ENCODE measurements at places on chromosomes 16 and 17. TPM values are rescaled to one million over a fixed set of nuclear protein-coding genes. Genes with fewer than 3 reads are reported as not detected.
A peak's percentile ranks its signal among the peaks of the same experiment; 100 is the strongest.

- DNase-seq, result peak; percentile 65
Observed at GRCh38 chr16:50208460-50208931, 55.4 kb downstream of the TENT4B start.

DNA sequence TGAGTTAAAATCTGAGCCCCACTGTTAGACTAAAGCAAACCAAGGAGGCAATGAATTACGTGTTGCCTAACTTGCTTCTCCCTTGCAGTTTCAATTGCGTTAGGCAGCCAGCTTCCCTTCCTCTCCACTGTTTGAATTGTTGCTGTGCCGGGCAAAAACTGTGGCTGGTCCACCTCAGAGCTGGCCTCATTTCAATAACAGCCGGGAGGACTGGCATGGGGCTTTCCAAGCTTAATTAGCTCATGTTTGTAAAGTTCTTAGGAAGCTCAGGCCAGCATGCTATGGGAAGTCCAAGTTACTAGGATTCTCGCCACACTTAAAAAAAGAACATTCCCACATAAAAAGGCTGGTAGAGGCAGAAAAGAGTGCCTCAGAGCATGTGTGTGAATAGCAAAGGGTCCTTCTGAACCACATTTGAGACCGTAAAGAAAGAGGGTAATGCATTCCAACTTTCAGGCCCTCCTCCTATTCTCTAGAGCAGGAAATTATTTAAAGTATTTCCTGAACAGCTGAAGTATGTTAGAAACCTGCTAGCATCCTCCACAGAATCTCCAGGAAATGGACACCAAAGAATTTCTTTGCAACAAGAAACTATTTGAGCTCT lies 79.0 kb upstream of the SMURF2 start:
- peak; percentile 33 for DNase-seq

DNA sequence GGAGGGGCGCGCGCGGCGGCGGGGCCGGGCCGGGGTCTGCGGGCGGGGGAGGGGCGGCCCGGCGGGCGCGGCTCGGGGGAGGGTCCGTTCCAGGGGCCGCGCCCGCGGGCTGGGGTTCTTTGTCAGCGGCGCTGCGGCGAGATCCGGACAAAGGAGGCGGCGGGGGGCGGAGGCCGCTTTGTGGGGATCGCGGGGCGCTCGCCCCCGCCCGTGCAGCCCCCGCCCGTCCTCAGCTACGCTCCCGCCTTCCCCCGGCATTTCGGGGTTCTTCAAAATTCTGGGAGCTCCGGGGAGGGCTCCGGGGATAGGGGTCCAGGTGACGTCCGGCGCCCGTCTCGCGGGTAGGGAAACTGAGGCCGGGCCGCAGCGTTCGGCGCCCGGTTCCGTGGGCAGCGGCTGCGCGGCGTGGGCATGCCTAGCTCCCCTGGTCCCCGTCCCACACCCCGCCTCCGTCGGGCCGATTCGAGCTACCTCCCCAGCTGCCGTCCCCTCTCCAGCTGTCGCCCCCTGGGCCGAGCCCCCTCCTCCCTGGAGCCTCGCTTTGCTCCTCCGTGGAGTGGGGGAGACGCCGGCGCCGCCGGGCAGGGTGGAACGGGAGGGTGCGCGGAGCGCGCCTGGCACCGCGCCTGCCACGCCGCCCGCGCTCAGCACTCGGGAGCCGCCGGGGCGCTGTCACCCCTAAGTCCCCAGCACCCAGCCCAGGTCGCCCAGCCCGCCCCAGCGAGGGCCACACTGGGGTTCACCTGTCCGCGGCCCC lies 546 bp downstream of the SNN start:
- no peak for DNase-seq

- no peak for DNase-seq
Observed at GRCh38 chr17:42886283-42887176, 14.1 kb upstream of the G6PC1 start.

DNA sequence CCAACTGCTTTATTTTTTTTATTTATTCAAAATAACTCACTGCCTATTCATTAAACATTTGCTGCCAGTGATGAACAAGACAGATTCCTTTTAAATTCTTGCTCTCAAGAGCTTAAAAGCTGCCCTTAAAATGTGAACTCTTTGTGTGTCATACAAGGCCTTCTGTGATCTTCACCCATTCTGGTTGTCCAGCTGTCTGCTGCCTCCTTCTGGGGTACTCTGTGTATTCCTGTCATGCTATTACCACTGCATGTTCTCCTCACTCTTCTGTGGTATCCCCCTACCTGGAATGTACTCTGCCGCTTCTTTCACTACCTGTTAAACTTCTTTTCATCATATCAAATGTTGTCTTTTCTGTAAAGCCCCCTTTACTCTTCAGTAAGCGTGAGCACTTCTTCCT lies 165.8 kb downstream of the CHD9 start:
- no peak for DNase-seq

- no peak for DNase-seq
Observed at GRCh38 chr16:80591071-80591915, 50.5 kb downstream of the DYNLRB2 start.

- DNase-seq, result no peak
Observed at GRCh38 chr17:51238255-51238887, 21.5 kb downstream of the MBTD1 start.

- DNase-seq, result no peak
Observed at GRCh38 chr16:85661740-85662481, 26.8 kb downstream of the GINS2 start.

DNA sequence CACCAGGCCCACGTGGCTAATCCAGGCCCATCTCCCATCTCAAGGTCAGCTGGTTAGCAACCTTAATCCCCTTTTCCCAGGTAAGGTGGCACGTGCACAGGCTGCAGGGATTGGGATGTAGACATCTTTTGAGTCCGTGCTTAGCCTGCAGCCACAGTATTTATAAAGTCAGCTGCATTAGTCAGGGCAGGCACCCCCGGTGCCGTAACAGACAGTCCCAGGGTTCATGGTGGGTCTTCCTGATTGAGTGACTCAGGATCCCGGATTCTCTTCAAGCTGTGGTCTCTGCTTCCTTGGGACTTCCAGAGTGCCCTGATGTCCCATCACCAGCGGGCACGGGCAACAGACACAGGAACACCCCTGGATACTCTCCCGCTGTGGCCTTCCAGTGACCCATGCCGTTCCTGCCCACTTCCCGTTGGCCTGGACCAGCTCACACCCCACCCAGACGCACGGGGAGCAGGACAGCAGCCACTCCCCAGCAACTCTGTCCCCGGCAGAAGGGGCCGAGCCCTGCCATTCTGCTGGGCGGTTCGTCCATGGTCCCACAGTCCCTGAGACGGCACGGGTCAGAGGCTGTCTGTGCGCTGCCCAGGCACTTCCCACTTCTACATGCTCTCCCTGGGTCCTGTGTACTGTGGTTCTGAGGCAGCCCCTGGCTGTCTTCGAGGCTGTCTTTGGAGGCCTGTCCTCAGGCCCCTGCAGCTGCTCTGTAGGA lies 248.6 kb upstream of the GSE1 start:
- peak; percentile 65 for DNase-seq

DNA sequence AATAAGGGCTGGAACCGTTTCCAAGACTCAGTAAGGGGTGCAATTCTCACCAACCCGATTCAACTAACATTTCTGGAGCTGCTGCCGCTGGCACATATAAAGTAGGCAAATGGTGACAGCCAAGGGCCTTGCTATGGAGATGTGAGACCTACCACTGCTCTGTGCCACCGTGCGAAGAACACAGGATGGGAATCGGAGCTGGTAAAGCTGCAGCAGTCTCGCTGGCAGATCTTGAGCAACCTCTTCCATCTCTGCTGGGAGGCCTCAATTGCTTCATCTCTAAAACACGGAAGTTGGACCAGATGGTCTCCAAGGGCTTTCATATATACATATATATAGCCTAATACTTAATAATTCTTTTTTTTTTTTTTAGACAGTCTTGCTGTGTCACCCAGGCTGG lies 128.9 kb upstream of the RCVRN start:
- no peak for DNase-seq

- DNase-seq, result no peak
Observed at GRCh38 chr16:51442141-51442870, 291.2 kb upstream of the SALL1 start.

DNA sequence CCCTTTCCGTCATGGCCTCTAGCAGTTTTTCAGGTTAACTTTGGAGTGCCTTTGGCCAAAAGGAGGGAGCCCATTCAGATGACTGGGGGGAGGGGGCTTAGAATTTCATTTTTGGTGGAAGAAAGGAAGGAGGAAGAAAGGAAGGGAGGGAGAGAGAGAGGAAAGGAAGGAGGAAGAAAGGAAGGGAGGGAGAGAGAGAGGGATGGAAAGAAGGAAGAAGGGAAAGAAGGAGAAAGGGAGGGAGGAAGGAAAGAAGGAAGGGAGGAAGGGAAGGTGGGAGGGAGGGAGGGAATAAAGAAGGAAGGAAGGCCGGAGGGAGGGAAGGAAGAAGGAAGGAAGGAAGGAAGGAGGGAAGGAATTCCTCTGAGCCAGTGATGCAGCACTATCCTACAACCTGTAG lies 25.7 kb downstream of the MMP15 start:
- no peak for DNase-seq

DNA sequence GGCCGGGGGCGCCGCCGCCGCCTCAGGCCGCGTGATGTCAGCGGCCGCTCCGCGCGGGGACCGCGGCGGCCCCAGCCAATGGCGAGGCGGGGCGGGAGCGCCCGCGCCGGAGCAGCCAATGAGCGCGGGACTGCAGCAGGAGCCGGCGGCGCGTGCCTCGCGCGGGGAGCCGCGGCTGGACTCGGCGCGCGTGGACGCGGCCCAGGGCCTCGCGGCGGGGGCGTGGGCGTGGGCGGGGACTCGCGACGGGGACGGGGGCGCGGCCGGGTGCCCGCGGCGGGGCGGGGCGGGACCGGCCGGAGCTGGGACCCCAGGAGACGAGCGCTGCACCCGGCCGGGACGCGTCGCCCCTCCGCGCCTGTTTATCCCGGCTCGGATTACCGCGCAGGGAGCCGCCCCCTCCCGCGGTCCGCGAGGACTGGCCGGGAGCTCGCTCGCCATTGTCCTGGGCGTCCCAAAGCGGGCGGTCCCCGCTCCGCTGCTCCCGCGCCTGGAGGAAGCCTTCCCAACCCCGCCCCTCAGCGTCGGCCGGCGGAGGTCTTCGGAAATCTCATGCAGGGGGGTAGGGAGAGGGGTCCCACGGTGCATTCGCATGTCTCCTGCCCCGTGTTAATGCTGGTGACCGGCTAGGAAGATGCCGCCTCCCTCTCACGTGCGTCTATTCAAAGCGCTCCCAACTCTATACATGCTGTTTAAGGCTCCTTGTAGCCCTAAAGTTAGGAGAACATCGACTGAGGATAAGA lies at the start of gene RNF157:
TSS of gene RNF157 (minus strand) at position 33 of the 743 bp plus-strand sequence. CDS start 253 bp downstream, outside the sequence.
- DNase-seq, result peak; percentile 57

DNA sequence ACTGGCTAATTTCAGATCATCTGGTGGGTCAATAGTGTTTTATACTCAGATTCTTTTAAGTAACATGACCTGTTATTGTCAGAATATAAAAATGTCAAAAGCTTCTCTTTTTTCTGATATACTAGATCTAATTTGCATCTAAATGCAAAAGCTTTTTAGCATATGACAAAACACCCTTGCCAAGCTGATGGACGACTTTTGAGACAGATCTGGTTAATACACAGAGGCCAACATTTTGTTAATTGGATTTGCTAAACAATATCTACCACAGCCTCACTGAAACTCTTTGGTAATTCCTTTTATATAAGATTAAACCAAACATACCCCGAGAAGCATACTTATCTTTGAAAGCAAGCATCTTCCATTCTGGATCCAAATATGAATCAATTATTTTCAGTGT lies 10.3 kb upstream of the NOL11 start:
- no peak for DNase-seq

DNA sequence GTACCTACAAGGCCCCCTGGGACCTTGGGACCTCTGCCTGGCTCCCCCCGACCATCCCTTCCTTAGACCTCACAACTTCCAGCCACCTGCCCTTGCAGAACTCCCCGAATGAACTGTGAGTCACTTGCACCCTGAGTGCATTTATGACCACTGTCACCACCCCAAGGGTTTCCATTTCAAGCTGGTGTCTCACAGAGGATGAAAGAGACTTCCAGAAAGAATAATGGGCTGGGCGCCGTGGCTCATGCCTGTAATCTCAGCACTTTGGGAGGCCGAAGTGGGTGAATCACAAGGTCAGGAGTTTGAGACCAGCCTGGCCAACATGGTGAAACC lies 124.5 kb upstream of the CIBAR2 start:
- DNase-seq, result peak; percentile 78

Gene ZDHHC7
- 96.4 TPM for polyA plus RNA-seq

Gene JPH3
- not detected for polyA plus RNA-seq

Gene CTRL
- 0.14 TPM for polyA plus RNA-seq

Gene CDH1
- 0.02 TPM for polyA plus RNA-seq

Gene ADAD2
- polyA plus RNA-seq, result not detected

Gene STARD3
- polyA plus RNA-seq, result 43.1 TPM

Gene SYT17
- polyA plus RNA-seq, result not detected

Gene ACE
- 0.92 TPM for polyA plus RNA-seq

Gene SHMT1
- 12.6 TPM for polyA plus RNA-seq

Gene PPY
- polyA plus RNA-seq, result not detected

Measured in fibroblast of lung (primary cell).